NCI-H460 (cell line): ENCODE measurements at places on chromosomes 12 and 14.
A peak's percentile ranks its signal among the peaks of the same experiment; 100 is the strongest.

- DNase-seq, result no peak
Measured at GRCh38 chr12:79782172-79782900, 91.6 kb upstream of the PAWR start.

- DNase-seq, result no peak
Measured at GRCh38 chr12:2239381-2239871, 186.6 kb downstream of the CACNA1C start.

- DNase-seq, result no peak
Measured at GRCh38 chr12:48602192-48602989, 32.5 kb upstream of the LALBA start.

GRCh38 chr12:3593906-3594483 lies 103.0 kb downstream of the PRMT8 start:
- no peak for DNase-seq

- DNase-seq, result no peak
Measured at GRCh38 chr14:102827716-102828115, 50.5 kb downstream of the TRAF3 start.

- DNase-seq, result no peak
Measured at GRCh38 chr12:130977743-130978095, 24.0 kb downstream of the ADGRD1 start.

DNA sequence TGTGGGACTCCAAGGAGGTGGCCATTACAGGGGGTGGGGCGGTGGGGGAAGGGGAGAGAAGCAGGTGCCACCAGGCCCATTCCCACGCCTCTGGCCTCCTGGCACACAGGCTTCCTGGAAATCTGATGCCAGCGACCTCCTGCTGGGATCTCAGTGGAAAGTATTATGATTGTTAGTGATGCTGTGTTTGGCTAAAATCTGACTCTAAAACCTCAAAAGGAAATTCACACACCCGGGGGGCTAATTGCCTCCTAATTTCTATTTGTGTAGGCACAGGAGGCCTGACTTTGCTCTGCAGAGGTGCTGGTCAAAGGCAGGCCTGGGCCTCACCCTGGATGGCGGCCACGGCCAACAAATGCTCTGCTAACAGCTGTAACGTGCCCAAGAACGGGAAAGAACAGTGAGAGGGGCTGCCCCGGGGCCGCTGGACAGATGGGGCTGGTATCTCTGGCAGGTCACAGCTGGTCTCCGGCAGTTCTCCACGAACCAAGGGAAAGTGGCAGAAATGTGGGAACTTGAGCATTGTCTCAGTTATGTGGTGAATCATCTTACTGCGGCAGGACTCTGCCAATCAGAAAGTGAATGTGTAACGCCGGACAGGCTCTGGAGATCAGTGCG lies 14.3 kb downstream of the FAM181A start:
- no peak for DNase-seq

DNA sequence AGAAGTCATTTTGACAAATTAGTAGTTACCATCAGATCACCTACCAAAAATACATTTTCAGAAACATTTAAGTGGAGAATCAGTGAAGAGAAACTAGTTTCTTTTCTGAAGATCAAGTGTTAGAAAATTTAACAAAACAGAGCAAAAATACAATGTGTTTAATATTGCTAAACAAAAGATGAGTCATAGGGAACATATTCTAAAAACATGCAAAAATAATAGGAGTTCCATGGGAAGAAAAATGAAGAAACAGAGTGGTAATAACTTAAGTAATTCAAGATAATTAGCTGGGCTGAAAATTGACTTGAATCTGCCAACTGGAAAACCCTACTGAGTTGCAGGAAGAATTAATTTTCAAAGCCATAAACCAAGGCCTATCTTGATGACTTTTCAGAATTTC lies 111.5 kb upstream of the KITLG start:
- no peak for DNase-seq

- DNase-seq, result no peak
Measured at GRCh38 chr12:39574785-39575497, 44.7 kb downstream of the ABCD2 start.

- DNase-seq, result no peak
Measured at GRCh38 chr14:90883782-90884181, 67.6 kb upstream of the TTC7B start.

DNA sequence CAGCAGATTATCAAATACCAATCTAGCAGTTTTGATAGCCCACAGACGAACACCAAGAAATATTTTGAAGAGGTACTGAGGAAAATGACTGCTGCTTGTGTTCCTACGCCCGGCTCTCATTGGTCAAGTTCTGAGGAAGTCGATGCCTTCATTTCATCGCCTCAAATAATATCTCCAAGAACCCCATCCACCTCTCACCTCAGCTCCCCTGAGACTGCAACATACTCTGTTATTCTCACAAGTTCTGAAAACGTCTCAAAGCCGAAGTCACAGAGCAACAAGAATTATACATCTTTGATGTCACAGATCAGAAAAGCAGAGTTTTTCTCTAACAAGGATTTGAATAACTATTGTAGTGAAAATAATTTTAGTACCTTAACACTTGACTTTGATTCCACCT lies 55.5 kb upstream of the BCAT1 start:
- DNase-seq, result no peak

DNA sequence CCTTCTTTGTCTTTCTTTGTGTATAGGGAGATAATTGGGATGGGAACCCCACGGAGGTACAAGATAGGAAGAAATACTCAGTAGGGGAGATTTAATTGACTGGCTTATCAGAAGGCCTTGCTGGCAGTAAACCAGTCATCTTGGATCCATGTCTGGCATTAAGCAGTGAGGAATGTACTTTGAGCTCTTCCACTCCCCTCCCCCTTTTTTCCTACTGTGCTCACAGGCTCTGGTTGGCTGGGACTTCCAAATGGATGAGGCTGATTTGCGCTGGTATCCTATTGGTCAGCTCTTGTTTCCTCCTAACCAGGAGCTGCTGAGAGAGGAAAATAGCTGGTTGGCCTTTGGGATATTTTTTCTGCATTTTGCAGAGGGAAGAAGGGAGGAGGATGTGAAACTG lies 24.7 kb downstream of the NGDN start:
- no peak for DNase-seq

GRCh38 chr12:50057000-50057841 lies at the start of gene ASIC1:
Gene ASIC1 (plus strand): TSS chr12:50057596. CDS start chr12:50058767, 1,171 bp downstream.
- peak; percentile 60 for DNase-seq

- DNase-seq, result no peak
Measured at GRCh38 chr12:47650469-47650868, 55.4 kb downstream of the RPAP3 start.

DNA sequence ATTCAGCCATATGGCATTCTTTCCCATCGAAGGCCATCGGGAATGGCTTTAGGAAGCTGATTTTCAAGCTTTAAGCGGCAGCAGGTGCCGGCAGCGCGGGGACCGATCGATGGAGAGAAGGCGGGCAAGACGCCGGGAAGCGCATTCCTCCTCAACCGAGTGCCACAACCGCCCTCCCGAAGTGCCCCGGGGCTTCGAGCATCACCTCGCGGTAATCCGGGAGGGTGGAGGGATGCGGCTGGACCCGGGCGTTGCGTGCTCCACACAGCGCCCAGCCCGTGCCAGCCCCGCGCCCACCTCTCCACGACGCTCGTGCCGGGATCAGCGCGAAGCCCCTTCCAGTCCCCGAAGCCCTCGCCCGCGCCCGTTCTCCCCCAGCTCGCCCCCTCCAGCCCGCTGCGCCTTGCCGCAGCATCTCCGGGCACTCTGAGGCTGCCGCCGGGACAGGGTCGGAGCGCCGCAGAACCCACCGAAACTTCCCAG lies 3.2 kb downstream of the USP44 start:
- no peak for DNase-seq

DNA sequence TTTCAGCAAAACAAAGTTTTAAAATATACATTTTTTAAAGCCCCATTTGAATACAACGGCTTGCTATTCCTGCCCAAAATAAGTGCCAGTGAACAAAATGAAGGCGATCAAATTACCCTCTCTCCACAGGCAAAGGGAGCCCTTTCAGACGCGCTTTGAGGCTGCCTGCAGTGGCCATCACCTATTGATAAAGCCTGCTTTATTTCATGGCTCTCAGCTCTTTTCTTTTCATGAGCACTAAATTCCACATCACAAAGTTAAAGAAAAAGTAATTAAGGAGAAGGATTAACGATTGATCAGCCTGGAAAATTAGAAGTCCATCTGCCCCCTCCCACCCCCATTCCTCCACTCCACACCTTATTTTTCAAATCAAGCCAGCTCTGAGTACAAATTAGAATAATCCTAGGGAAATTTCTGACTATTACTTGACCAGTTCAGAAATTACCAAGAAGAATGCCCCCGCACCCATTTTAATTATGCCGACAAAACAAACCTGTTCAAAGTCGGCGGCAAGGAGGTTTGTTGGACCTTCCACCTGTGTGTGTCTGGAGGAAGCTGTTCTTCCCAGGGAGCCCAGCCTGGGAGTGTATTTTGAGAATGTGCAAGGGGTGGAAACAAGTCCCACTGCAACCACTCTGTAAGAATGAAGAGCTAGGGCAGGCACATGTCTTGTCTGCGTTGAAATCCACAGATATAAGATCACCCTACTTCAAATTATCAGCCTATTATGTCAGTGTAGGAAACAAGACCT lies 64.2 kb upstream of the RIC8B start:
- no peak for DNase-seq

DNA sequence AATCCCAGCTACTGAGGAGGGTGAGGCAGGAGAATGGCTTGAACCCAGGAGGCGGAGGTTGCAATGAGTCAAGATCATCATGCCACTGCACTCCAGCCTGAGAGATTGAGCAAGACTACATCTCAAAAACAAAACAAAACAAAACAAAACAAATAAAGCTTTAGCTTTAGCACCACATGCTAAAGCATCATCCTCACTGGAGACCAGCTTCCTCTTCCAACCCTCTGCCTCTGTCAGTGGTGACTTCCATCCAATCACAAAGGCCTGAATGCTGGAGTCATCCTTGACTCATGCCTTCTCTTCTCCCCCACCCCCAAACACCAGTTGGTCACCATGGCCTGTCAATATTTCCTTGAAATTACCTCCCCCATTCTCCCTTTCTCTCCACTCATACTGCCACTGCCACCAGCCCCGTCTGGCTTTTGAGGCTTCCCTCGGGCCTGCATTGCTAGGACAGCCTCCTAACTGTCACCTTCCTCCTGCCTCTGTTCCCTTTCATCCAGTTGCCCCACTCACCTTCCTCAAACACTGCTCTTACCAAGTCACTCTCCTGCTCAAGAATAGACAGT lies 1.4 kb downstream of the ZNF385A start:
- peak; percentile 85 for DNase-seq
